Activated CD4-positive, alpha-beta T cell treated with anti-CD3 and anti-CD28 coated beads, Interleukin-2, amount 50 U/mL, for 24 hours (primary cell): ENCODE measurements at places on chromosomes 11 and 22.

DNA sequence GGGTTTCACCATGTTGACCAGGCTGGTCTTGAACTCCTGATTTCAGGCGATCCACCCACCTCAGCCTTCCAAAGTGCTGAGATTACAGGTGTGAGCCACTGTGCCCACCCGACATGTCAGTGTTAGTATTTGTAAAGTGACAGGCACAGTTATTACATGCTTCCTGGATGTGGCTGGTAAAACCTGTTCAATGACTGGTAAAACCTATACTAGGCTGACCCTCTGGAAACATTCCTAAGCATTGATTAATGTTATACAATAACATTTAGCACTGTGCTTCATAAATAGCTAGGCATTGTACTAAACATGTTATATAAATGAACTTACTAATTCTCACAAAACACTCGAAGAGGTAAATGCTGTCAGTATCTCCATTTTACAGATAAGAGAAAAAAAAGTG lies 20.9 kb upstream of the JHY start:
- DNase-seq: no peak

DNA sequence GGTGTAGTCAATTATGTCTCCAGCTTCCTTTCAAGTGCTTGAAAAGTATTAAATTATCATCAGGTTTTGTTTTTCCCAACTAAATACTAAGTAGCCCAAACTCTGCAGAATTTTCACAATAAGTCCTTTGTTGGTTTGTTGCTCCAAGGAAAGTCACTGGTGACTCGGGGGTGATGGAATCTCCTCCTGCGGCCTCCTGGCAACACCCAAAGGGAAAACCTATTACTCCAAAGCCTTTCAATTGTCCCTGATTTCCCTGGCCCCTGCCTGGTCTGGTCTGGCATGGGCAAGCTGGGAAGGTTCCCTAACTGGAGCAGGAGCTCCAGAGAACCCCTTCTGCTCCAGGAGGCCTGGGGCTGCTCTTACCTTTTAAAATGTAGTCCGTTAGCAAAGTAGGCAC lies 47.9 kb downstream of the FEZ1 start:
- DNase-seq: no peak

DNA sequence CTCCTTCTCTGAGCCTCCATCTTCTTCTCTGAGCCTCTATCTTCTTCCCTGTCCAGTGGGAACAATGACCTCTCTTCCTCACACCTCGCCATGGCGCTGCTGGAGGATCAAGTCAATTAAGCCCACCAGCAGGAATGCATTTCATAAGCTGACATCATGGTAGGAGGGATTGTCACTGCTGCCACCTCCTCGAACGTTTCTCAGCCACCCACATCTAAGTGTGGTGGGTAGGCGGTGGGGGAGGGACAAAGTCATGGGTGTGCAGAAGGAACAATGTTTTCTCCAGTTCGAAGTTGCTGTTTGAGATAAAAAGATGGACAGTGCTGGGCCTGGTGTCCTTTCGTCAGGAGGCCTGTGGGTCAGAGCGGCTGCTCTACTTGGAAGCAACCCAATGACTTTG lies 44.0 kb downstream of the DHCR7 start:
- DNase-seq: no peak

GRCh38 chr11:13169709-13170108 lies 107.9 kb upstream of the BMAL1 start:
- no peak for DNase-seq

GRCh38 chr11:37948258-37948657 lies 1350.2 kb upstream of the RAG2 start:
- no peak for DNase-seq

- DNase-seq: no peak
Measured at GRCh38 chr11:6431861-6432260, 8.9 kb downstream of the HPX start.

- DNase-seq: no peak
Measured at GRCh38 chr11:114239753-114240161, 56.4 kb upstream of the NNMT start.

DNA sequence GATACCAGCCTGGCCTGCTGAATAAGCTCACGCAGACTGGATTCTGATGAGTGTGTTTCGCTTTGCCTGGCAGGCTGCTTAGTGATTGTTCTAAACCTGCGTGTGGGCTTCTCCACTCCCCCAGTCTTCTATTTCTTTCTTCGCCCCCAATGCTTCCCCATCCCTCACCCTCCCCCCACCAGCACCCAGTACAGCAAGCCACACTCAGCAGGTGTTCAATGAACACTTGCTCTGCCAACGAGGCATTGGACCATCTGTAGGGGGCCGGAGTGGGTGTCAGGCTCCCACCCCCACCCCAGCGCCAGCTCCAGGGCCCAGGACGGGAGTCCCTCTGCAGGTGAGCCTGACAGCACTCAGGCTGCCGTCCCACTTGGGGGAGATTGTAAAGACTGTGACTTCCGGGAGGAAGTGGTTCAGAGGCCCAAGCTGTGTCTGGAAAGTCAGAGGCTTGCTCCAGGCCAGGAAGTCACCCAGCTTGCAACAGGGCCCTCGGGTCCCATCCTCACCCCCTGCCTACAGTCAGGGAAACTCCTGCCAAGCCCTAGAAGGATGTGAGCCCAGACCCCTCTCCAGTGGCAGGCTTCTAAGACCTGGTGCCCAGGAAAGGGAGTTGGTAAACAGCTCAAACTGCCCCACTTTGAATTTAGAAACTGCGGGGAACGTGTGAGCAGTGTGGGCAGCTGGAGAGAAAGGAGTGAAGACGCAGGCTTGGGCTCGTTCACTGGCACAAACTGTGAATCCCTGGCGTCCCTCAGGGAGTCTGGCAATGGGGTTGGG lies 66.3 kb upstream of the PRDM11 start:
- DNase-seq: peak; percentile 40
